ENCODE measurements at places on chromosomes 4 and X.

DNA sequence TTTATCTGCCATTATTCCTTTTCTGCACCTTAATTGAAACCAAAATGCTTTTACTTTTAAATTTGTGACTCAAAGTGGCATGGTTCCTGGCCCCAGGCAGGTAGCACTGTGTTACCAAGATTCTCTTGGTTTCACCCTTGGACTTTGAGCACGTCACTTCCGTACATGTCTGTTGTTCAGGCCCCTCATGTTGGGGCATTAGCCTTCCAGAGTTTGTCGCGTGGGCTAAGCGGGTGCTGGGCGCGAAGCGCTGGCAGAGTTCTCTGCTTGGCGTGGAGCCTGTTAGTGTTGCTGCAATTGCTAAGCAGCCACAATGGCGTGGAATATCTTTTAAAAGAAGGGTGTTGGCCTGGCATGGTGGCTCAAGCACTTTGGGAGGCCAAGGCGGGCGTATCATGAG is 14.0 kb upstream of the TADA2B start:
- DNase-seq: no peak

DNA sequence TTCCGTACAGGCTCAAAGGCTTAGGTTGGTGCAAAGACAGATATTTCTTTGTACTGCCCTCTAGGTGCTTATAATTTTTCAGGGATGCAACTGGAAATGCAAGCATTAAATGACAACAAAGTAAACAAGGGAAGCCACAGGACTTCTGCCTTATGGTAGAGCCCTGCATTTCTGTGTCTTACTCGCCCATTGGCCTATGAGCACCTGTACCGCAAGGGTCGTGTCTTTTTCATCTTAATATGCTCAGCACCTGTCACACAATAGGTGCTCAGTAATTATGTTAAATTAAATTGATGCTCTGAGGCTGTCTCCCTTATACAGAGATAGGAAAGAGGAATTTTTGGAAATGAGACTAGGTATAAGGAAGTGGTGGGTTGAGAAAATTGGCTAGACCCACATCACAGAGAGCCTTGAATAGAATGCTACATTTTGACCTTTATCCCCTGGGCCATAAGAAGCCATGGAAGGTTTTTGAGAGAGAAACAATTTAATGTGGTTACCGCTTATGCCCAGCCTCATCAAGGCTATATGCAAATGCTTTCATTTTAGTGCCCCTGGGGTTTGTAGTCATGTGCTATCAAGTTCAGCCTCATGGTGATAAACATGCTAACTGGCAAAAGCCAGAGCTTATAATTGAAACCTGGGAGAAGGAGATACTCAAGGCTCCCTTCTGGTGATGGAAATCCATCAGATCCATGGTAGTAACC is 16.3 kb downstream of the VSIG4 start:
- DNase-seq: no peak

DNA sequence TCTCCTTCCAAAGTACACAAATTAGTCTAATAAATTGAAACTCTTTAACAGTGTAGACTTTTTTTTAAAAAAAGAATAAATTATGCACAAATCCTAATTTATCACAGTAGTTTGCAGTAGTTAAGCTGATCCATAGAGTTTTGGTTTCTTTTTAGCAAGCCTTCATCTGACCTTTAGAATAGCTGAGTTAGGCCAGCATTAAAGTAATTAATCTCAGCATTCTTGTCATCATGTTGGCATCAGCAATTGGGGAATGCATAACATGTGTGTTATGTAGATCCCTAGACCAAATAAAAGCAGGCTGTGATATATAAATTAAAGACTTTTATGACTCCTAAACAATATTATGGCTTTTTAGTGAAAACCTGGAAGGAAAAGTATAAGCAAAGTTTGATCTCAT is 426.5 kb upstream of the PABPC4L start:
- DNase-seq: no peak

GRCh38 chr4:66034671-66035070 is 364.4 kb upstream of the EPHA5 start:
- no peak for DNase-seq

DNA sequence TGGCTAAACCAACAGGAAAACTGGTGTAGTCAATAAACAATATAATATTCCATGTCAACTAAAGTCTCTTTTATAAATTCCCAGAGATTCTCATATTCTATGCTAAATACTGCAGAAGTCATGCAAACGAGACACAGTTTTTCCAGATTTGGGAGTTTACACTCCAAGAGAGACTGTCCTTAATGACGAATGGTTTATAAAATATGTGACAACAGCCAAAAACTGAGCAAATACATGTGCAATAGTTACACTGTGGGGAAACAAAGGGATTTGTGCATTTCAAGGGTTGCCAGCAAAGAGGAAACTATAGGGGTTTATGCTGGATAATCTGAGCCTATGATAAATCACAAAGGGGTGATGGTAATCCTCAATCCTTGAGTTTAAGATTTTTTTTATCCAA is 75.7 kb downstream of the GPC4 start:
- no peak for DNase-seq

DNA sequence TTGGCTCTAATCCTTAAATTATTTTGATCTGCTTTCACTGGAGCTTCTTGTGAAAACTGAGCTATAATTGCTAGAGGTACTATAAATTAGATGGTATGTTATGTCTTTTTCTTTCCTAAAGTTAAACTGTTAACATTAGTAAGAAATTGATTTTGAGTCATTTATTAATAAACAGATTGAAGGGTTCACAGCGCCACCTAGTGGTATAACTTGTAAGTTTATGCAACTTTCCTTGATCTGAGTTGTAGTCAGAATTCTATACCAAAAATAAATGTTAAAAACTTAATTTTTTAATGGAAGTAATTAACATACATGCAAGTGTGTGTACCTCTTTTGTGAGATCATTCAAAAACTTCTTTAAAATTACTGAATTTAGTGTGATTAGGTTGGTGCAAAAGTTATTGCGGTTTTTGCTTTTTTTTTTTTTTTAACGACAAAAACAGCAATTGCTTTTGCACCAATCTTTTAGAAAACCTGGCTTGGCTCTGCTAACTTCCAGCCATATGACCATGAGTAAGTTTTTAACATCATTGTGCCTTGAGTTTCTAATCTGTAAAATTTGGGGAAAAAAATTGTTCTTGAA is 151.5 kb downstream of the CENPC start:
- no peak for DNase-seq

GRCh38 chr4:162853788-162854187 is 312.9 kb downstream of the NAF1 start:
- no peak for DNase-seq

DNA sequence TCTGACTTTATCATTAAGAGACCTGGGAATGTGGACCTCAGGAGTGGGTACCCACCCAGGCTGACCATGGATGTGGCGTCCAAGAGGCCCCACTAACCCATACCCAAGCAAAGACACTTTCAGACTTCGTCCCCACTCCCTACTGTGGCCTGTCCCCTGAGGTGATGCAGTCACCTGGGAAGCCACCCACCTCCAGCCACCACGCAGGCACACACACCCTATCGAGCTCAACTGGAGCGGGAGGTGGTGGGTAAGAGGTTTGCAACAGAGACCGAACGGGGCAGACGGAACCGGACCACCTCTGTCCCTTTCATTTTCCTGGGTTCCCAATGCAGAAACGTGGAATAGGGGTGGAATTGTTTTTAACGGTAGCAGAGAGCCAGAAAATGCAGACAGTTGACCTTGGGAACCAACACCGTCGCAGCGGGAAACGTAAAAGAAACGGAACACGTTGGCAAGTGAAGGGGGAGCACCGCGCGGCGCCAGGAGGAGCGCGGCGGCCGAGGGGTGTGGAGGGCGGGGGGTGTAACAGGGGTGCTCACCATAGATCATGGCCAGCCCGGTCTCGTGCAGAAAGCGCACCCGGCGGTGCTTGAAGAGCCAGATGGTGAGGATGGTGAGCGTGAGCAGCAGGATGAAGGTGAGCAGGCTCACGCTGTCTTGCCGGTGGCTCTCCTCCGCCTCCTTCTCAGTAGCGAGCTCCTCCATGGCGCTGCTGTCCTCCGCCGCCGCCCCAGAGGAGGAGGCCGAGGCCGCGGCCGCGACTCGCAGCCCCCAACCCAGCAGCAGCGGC is 559 bp downstream of the SLC9A7 start:
- DNase-seq: peak; percentile 23

GRCh38 chrX:14630733-14631132 is 101.4 kb downstream of the GLRA2 start:
- DNase-seq: no peak

GRCh38 chr4:40173470-40173875 is 23.4 kb upstream of the RHOH start:
- no peak for DNase-seq

DNA sequence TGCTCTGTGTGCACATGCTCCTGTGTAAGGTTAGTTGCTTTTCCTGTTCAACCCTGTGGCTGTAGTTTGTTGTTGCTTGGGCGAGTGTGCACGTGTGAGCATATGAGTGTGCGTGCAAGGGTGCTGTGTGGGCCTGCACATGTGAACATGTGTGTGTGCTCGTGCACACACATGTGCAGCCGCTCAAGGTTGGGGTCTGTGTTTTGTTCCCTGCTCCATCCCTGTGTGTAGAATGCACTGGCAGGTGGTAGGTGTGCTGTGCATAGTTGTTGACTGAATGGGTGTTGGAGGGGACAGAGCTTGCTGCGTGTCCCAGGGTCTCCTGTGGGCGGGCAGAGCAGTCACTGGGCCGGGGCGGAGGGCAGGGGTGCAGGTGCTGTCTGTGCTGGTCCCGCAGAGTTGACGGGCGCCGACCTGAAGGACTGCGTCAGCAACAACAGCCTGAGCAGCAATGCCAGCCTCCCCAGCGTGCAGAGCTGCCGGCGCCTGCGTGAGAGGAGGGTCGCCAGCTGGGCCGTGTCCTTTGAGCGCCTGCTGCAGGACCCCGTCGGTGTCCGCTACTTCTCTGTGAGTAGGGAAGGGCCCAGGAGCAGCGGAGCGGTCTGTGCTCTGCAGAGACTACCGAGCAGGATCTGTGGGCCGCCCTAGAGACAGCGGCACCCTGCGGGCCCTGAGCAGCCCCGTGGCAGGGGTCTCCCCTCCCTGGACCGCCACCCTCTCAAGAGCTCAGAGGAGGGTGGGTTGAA is 27.9 kb upstream of the HGFAC start:
- no peak for DNase-seq

GRCh38 chr4:155954118-155954685 is 536 bp upstream of the CTSO start:
- no peak for DNase-seq

DNA sequence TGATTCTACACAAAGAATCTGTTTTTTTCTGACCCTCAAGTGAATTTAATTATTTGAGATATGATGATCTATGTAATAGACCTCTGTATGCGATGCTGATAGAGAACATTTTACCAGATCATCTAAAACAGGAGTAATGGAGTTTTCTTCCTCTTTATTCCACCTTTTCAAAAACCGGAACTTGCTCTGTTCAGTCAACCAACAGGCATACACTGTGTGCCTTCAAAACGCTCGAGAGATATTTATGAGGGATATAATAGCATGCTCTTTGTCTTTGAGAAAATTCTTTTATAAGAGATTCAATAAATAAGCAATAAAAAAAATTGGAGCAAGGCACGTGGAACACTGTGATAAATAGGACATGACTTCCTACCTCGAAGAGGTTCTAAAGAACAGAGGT is 2.0 kb downstream of the NYX start:
- DNase-seq: no peak

DNA sequence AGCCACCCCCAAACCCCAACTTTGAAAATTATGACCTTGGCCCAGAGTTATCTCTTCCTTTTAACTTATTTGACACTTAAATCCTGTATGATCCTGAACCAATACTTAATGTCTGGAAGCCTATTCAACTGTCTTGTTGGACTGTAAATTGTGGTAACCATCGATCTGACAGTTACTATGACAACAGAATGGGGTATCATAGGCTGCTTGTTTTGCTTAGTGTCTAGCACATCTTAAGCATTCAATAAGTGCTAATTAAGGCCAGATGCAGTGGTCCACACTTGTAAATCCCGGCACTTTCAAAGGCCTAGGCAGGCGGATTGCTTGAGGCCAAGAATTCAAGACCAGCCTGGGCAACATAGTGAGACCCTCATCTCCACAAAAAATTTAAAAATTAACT is 175.0 kb downstream of the APBB2 start:
- DNase-seq: no peak

DNA sequence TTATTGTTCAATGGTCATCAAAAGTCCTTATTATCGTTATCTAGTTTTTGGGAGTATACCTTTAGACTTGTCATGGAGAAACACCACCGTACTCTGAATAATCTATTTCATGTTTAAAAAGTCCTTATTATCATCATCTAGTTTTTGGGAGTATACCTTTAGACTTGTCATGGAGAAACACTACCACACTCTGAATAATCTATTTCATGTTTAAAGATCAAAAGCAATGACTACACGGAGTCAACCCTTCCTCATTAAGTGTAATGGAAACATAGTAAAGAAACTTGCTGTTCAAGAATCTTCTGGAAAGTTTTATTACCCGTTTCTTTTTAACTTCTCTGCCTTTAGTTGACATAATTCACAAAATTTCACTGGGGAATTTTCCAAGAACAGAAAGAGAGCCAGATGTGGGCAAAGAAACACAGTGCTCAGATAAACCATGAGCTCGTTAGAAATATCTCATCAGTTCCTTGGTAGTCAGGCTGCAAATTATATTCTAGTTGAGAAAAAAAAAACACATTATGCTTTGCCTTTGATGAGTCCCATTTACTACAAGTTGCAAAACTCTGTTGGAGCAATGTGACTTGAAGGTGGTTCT is 158.8 kb downstream of the AFAP1 start:
- DNase-seq: no peak

DNA sequence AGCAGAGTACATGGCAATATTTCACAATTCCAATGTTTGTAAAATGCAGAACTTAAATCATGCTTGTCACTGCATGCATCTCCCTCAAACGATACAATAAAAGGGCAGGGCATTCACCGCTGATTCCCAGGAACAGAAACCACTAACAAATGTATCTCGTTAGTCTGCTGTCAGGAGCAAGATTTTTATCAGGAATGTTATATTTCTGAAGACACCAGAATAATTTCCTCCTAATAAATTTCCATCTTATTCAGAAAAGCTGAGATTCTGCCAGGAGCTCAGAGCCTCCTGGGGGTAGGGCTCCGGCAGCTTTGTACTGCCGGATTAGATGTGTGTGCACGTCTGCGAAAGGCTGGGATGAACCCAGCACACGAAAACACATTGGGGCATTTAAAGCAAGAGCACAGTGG is 54.0 kb upstream of the LDB2 start:
- no peak for DNase-seq

DNA sequence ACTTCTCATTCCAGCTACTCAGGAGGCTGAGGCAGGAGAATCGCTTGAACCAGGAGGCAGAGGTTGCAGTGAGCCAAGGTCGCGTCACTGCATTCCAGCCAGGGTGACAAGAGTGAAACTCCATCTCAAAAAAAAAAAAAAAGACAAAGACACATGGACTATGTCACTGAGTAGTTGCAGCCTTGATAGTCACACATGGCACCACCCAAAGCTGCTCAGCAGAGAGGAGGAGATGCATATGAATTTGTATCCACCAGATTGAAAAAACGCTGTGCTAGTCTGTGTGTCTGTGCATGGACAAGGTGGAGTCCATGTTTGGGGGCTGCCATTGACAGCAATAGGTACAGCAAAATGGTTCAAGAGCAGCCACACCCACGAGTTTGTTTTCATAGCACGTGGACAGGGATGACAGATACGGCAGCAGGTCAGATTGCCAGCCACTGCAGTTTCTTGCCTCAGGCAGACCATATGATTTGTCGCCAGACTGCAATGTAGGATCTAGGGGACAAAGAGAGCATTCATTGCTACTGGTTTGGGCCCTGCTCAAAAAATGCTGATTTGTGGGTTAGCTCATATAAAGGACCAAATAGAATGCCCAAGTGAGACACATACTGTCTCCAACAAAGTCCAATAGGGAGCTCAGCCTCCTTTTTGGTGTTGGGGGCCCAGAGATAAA is 89.9 kb downstream of the CEP135 start:
- no peak for DNase-seq

- DNase-seq: no peak
Measured at GRCh38 chrX:107384397-107385105, 64.9 kb upstream of the FRMPD3 start.

Data from activated naive CD4-positive, alpha-beta T cell treated with Interleukin-2 at 50 U/mL for 16 hours (primary cell).